ENCODE measurements at places on chromosomes 3 and 15.

GRCh38 chr3:161156936-161157335, 51.8 kb upstream of the B3GALNT1 start:
- no peak for DNase-seq

DNA sequence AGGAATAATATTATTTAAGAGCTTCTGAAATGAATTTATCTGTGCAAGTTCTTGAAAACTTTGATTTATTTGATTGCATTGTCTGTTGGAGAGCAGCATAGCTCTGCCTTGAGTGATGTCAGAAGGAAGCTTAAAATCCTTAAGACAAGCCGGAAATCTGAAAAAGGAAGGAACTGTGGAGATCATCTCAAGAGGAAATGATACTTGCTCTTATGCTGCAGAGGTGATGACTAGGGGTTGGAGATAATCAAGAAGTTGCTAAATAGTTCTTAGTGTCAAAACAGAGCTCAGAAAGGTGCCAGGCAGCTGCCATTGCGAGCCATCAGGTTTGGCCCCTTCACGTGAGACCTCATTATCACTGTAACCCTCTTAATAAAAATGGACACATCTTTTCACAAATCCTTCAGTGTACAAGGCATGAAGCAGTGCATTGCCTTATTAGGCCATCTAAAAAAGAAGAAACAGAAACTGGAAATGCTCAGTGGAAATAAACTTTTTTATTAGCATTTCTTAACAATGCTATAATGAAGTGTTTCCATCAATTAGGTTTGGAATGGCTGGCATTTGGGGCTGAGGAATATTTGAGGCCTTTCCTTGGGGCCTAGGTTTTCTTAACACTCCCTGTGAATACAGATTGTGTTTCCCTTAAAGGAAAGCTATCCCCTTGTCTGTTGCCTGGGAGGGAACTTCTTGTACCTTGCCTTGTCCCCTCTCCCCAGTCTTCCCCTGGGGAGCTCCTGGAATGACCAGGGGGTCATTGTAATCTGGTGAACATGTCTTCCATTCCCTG, 34.5 kb upstream of the VILL start:
- DNase-seq = no peak

GRCh38 chr15:86001200-86001599, 78.5 kb upstream of the AGBL1 start:
- DNase-seq = no peak

- no peak for DNase-seq
Observed at GRCh38 chr3:37574177-37574943, 287.3 kb upstream of the CTDSPL start.

DNA sequence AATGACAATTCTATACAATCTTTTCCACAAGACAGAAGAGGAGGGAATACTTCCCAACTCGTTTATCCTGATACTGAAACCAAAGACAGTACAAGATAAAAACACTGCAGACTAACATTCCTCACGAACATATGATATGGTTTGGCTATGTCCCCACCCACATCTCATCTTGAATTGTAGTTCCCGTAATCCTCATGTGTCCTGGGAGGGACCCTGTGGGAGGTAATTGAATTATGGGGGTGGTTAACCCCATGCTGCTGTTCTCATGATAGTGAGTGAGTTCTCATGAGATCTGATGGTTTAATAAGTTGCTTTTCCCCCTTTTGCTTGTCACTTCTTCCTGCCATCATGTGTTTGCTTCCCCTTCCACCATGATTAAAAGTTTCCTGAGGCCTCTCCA, 83.9 kb upstream of the PROK2 start:
- no peak for DNase-seq

GRCh38 chr15:73530649-73531048, 87.7 kb downstream of the REC114 start:
- no peak for DNase-seq

DNA sequence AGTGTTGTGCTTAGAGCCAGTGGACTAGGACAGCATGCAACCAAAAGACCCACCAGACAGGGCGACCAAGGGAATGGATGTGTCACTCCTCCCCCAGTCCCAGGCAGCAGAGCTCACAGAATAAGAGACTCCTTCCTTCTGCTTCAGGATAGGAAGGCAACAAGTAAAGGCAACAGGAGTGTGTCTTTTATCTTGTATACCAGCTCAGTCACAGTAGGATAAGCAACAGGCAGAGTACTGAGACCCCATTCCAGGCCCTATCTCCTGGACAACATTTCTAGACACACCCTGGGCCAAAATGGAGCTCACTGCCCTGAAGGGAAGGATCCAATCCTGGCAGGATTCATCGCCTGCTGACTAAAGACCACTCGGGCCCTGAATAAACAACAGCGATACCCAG, 25.0 kb downstream of the PDCD10 start:
- DNase-seq = no peak
